Uterus (tissue), 4 donors: ENCODE measurements at places on chromosomes 5 and 9. TPM values are rescaled to one million over a fixed set of nuclear protein-coding genes. Genes with fewer than 3 reads are reported as not detected.
A peak's percentile ranks its signal among the peaks of the same experiment; 100 is the strongest.

- DNase-seq, result peak; percentile 54
Measured at GRCh38 chr5:32390819-32391591, 53.5 kb downstream of the ZFR start.

DNA sequence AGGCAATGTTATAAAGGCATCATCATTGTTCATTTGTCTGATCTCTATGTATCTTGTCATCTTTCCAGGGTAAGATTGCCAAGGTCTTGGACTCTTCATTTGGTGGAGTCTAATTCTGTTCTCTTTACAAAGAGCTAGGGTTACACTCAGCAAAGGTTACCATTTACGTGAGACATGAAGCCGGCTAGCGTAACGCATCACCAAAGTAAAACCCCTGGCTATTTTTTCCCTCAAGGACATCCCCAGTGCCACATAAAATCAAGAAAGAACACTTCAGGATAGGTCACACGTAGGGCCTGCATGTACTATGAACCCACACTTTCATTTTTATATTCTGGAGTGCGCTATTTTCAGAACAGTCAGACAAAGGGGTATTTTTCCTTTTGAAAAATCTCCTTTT is 20.0 kb upstream of the MYOT start:
- no peak for DNase-seq

C9 gene
- total RNA-seq, result not detected

PROB1 gene
- 1.7 TPM for total RNA-seq
